A549 treated with CpdA at 1 μM for 4 hours (cell line): ENCODE measurements at places on chromosomes 13 and 19. TPM values are rescaled to one million over a fixed set of nuclear protein-coding genes. Genes with fewer than 3 reads are reported as not detected.

STOML3 gene
- total RNA-seq, result not detected in 5 replicates

ATP4B gene
- total RNA-seq, result not detected in 5 replicates

CGB2 gene
- total RNA-seq, result 0.27 to 0.70 TPM (median 0.32 TPM) in 4 of 5 replicates, not detected in the other

CACNA1A gene
- total RNA-seq, result 0.03 to 0.18 TPM (median 0.14 TPM) in 4 of 5 replicates, not detected in the other

SIGLEC11 gene
- total RNA-seq, result not detected in 5 replicates

FFAR3 gene
- not detected in 5 replicates for total RNA-seq

CCNE1 gene
- 23.7 to 26.5 TPM (median 25.2 TPM) in 5 replicates for total RNA-seq

OBI1 gene
- total RNA-seq, result 7.9 to 13.0 TPM (median 8.6 TPM) in 5 replicates

ZNF578 gene
- not detected in 5 replicates for total RNA-seq

CYP2A7 gene
- total RNA-seq, result not detected in 5 replicates

EDNRB gene
- not detected in 5 replicates for total RNA-seq

SLC1A6 gene
- total RNA-seq, result not detected in 5 replicates

ZNF256 gene
- total RNA-seq, result 0.93 to 1.4 TPM (median 1.2 TPM) in 5 replicates

ZNF468 gene
- total RNA-seq, result 0.44 to 1.1 TPM (median 0.58 TPM) in 5 replicates

SYCN gene
- total RNA-seq, result not detected in 5 replicates

ANKRD24 gene
- total RNA-seq, result 0.12 to 0.28 TPM (median 0.21 TPM) in 5 replicates

OLFM2 gene
- 8.2 to 12.7 TPM (median 11.7 TPM) in 5 replicates for total RNA-seq

CBY2 gene
- 0.03 TPM in 1 of 5 replicates, not detected in the others for total RNA-seq

ZNF667 gene
- not detected in 5 replicates for total RNA-seq

ARHGAP45 gene
- 1.8 to 2.2 TPM (median 2.0 TPM) in 5 replicates for total RNA-seq

GNG8 gene
- total RNA-seq, result not detected in 5 replicates

SULT2A1 gene
- total RNA-seq, result not detected in 5 replicates

TMTC4 gene
- 9.2 to 13.4 TPM (median 11.9 TPM) in 5 replicates for total RNA-seq

TMC4 gene
- 0.24 to 1.5 TPM (median 1.3 TPM) in 5 replicates for total RNA-seq

GDF15 gene
- total RNA-seq, result 32.5 to 82.2 TPM (median 56.6 TPM) in 5 replicates

KLK15 gene
- total RNA-seq, result not detected in 5 replicates

SHISA2 gene
- total RNA-seq, result 0.01 TPM in 1 of 5 replicates, not detected in the others

SLC6A16 gene
- 1.0 to 1.3 TPM (median 1.1 TPM) in 5 replicates for total RNA-seq

PIN1 gene
- total RNA-seq, result 55.7 to 83.0 TPM (median 74.8 TPM) in 5 replicates

TTYH1 gene
- total RNA-seq, result 0.10 TPM in 1 of 5 replicates, not detected in the others

CELF5 gene
- 0.26 to 0.53 TPM (median 0.36 TPM) in 5 replicates for total RNA-seq
